ENCODE measurements at places on chromosomes 3 and 15.

- no peak for DNase-seq
Observed at GRCh38 chr3:24339266-24339825, 155.3 kb downstream of the THRB start.

DNA sequence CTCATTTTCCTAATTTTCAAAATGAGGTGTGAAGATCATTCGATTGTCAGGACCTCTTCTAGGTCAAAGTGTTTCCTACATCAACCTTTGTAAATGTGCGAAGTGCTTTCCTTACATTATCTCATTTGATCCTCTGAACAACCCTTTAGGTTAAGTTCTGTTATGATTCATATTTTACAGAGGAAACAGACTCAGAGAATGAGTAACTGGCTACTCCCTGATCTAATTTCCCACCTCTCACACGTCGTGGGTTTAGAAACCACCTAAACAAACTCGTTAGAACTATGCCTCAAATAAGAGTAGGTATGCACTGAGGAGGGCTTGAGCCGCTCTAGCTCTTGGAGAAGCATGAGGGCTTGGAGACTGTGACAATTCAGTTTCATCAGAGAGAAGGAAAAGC is 148.6 kb downstream of the CD47 start:
- DNase-seq = no peak

- no peak for DNase-seq
Observed at GRCh38 chr3:54123776-54124196, 1.4 kb downstream of the CACNA2D3 start.

DNA sequence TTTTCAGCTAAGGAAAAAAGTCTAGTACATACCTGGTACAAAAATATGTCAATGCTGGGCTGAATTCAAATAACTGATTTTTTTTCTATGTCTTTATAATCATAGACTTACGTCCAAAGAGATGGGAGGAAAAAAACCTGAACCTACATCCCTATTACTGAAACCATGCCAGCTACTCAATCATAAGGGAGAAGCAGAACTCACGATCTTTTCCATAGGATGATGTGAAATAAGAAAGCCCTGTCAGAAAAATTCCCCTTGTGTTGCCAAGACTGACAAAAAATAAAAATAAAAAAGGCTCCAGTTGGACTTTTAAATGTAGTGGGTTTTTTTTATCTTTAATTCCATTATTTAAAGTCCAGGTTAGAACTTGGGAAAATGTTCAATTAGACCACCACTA is 3.3 kb downstream of the MSL2 start:
- no peak for DNase-seq

- peak; percentile 55 for DNase-seq
Observed at GRCh38 chr15:75198560-75199356, 2.9 kb upstream of the C15orf39 start.

DNA sequence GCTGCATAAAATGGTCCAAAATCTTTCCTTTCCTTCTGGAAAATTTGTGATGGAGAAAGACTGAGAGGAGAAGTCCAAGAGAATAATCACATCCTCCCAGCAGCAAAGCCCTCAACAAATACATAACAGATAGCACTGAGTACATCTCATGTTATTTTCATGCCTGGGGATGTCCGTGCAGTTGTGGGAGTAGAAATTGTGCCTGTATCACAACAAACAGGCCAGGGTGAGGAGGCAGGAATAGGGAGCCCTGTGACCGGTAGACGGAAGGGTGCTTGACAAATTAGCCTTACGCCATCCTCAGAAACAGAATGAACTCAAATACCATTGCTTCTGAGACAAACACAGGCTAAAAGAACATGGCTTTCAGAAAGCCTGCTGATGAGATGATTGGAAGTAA is 333.2 kb upstream of the UMPS start:
- no peak for DNase-seq

DNA sequence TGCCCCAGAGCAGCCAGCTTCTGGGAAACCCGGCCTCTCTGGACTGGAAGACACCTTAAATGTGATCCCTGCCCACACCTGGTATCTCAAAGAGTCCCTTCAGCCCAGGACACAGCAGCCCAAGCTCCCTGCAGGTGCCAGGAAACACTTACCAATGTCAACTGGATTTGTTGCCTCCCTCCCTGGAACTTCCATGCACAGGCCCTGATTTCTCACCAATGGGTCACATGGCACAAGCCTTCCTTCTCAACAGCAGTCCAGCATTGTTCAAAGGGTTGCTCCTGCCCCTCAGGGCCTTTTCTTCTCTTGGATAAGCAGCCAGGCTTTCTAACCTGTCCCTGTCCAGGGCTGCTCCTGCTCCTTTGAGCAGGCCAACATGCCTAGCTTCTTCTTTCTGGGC is 31.6 kb downstream of the ANP32A start:
- DNase-seq = no peak

GRCh38 chr15:70857562-70858285 is 3.8 kb upstream of the LARP6 start:
- DNase-seq = no peak

DNA sequence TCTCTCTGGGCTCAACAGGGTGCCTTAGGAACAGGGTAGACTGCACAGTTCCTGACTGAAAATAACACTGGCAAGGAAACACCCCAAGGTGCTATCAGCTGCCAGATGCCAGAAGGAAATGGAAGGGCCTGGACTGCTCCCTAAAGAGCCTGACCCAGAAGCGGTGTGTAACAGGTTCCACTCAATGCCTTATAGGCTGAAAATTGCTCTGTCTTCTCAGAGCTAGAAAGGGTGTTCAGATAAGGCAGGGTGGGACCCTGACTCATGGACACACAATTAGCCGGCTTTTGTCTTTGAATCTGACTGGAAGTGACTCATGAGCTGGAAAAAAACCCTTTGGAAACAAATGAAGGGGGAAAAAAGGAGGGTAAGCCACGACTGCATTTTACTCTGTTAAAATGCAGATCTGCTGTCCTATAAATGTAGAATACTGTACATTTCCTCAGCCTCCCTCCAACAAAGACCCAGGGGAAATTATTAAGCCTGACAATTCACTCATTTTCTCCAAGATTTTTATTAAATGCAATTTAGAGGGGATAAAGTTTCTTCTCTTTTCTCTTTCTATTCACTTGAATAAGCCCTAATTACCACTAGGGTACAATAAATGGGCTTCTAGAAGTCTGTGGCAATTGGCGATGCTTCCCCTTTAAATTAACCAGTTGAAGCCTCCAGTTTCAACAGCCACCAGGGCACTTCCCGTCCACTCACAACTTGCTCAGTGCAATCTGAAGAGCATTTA is 160.2 kb upstream of the TBL1XR1 start:
- peak; percentile 30 for DNase-seq

DNA sequence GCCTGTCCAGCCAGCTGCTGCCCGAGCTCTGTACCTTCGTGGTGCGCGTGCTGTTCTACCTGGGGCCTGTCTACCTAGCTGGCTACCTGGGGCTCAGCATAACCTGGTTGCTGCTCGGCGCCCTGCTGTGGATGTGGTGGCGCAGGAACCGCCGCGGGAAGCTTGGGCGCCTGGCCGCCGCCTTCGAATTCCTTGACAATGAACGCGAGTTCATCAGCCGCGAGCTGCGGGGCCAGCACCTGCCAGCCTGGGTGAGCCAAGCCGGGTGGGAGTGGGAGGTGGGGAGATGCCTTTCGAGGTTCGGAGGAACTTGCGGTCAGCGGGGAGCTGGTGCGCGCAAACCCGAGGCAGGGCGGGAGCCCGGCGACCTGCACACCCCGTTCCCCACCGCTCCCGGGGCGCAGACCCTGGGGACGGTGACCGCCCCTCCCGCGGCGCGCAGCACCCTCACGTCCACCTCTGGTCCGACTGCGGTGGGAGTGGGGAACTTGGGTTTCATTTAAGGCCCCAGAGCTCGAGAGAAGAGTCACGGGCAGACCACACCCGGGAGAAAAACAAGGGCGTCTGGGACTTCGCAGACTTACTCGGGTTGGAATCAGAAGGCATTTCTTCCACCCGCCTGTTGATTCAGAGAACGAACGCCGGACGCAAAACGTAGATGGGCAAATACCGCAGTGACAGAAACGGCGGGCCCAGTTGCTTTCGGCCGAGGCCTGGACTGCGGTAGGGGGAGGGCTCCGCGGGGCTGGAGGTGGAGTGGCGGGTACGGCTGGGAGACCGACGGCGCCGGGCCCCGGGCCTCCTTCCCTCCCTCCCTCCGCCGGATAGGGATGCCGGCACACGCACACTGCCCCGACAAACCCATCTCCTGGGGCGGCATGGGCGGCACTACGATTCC is 708 bp downstream of the ESYT3 start:
- DNase-seq = no peak

- no peak for DNase-seq
Observed at GRCh38 chr3:18434711-18435110, 9.6 kb upstream of the SATB1 start.

GRCh38 chr15:77569729-77570125 is 63.0 kb downstream of the LINGO1 start:
- DNase-seq = no peak
